ENCODE measurements at places on chromosomes 4 and X. TPM values are rescaled to one million over a fixed set of nuclear protein-coding genes. Genes with fewer than 3 reads are reported as not detected.

DNA sequence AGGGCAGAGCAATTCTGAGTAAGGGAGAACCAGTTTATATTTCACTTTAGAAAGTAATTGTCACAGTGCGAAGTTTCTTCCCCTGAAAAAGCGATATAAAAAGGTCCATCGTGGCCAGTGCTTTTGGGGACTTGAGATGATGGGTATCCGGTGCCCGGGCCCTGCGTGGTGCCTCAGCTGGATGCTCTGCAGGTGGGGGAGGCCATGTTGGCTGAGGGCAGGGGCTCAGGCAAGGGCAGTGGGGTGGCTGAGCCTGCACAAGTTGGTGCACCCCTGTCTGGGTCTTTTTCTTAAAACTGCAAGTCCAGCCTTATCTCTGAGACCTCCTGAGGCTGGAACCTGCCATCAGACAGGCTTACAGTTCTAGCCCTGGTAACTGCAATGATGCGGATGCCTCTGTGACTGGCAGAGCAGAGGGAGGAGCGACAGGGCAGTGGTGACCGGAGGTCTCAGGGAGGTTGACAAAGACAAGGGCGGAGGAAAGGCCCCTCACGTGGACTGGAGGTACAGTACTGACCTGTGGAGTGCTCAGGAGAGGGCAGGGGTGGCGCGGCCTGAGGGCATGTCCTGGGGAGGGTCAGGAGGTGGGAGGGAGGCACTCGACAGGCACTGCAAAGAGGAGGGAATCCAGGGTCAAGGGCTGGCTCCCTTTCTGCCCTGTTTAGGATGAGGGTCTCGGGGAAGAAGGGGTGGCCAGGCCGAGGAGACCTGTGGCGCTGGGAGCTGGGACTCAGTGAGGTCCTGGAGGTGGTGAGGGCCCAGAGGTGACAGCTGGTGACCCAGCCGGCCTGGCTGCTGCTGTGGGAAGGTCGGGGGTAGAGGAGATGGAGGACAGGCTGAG is 1.8 kb downstream of the RGS12 start:
- DNase-seq: peak; percentile 16

- no peak for DNase-seq
Measured at GRCh38 chr4:72077346-72077745, 45.5 kb downstream of the NPFFR2 start.

MAEA gene
- 38.8 TPM for total RNA-seq

ZNF630 gene
- total RNA-seq: 4.3 TPM

RIBC1 gene
- 1.9 TPM for total RNA-seq

DNA sequence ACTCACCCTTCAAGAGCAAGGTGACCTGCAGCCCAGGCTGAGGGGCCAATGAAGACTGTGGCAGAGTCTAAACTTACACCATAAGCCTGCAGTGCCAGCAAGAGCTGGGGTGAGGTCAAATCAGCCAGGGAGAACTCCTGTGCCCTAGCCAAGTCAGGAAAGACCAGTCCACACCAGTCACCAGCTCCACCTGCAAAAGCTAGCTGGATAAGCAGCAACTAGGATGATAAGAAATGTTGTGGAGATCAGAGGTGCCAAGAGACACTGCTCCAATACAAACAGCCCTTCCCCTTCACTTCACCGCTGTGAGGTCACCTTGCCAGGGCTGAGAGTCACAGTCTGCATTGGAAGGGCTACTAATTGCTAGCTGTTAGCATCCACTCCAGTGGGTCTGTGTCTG is 31.3 kb downstream of the NIPAL1 start:
- no peak for DNase-seq

LNX1 gene
- total RNA-seq: 72.4 TPM

RENBP gene
- 7.8 TPM for total RNA-seq
